ENCODE measurements at places on chromosomes 7 and 10. TPM values are rescaled to one million over a fixed set of nuclear protein-coding genes. Genes with fewer than 3 reads are reported as not detected.

Gene C10orf53
- total RNA-seq, result not detected

Gene SFRP5
- not detected for total RNA-seq

Gene PAX4
- total RNA-seq, result not detected

Gene GIMAP7
- total RNA-seq, result 1.8 TPM

Gene PPP1R9A
- 0.81 TPM for total RNA-seq

Gene TEX47
- not detected for total RNA-seq

Gene NUTM2B
- 0.31 TPM for total RNA-seq

Gene VAX1
- not detected for total RNA-seq

Gene FAM237B
- total RNA-seq, result not detected

Gene HOXA13
- total RNA-seq, result not detected

Gene CABCOCO1
- total RNA-seq, result 8.5 TPM

Gene ZNF789
- 5.3 TPM for total RNA-seq

Gene CD36
- 0.13 TPM for total RNA-seq

Gene TCTN3
- 30.1 TPM for total RNA-seq

Gene LDB3
- 0.12 TPM for total RNA-seq

Gene POLR2J2
- total RNA-seq, result 4.7 TPM

Gene TLL2
- total RNA-seq, result 0.06 TPM

Gene PRR15
- 0.19 TPM for total RNA-seq

Gene TAS2R41
- total RNA-seq, result not detected

Gene SYT15B
- not detected for total RNA-seq

Gene CDH23
- total RNA-seq, result 0.26 TPM

Gene C7orf57
- not detected for total RNA-seq

Gene AKR1C4
- not detected for total RNA-seq

Gene STEAP1
- 73.1 TPM for total RNA-seq

Gene OR9A2
- not detected for total RNA-seq

Measured in aortic smooth muscle cell (primary cell).